Stimulated activated CD4-positive, alpha-beta T cell treated with anti-CD3 and anti-CD28 coated beads, Interleukin-4, amount 100 ng/mL, for 48 hours (primary cell): ENCODE measurements at places on chromosomes 7 and 10.

DNA sequence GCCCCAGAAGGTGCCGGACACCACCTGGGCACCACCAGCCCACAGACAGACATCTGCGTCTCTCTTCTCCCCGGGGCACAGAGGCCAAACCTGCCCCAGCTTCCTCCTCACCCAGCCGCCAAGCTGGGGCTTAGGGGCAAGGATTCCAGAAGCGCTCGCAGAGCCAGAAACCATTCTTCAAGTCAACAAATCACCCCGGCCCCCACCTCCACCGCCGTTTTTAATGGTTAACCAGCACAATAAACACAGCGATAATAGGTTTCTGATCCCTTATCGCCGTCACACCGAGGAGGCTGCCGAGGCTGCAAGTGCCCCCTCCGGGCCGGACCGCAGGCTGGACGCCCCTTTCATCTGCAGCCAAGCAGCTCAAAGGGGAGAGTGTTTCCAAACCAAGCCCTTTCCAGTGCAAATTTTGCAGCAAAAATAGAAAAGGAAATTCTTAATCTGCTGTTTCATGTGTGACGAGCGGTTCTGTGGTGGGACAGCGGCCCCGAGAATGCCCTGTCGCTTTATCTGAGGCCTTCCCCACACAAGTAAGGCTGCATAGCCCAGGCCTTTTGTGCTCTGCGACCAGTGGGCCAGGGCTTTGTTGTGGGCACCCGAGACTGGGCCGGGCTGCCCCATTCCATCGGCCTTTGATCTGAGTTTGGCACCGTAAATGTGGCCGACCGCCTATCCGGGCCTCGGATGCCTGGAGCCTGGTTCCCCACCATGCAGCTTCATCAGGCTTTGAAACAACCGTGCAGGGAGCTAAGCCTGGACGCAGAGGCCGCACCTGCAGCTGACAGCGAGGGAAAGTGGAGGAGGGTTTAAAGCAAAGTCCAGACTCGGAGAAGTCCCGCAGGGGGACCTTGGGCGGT, 83.2 kb downstream of the FOXL3 start:
- DNase-seq = no peak

DNA sequence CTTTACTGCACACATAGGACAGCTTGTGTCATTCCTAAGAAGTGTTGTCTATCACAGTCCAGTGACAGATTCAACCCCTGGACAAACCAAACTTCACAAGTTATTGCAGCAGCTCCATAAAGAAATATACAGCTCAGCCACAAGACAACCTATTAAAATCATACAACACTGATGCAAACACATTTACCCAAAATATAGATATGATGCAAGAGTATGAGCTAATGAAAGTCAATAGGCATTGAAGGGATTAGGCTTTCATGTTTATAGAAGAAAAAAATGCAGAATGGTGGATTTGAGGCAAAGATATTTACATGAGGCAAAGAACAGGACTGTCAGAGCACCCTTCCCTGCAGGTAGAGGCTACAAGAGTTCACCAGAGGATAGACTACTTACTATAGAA, 14.9 kb upstream of the RAPGEF5 start:
- no peak for DNase-seq

DNA sequence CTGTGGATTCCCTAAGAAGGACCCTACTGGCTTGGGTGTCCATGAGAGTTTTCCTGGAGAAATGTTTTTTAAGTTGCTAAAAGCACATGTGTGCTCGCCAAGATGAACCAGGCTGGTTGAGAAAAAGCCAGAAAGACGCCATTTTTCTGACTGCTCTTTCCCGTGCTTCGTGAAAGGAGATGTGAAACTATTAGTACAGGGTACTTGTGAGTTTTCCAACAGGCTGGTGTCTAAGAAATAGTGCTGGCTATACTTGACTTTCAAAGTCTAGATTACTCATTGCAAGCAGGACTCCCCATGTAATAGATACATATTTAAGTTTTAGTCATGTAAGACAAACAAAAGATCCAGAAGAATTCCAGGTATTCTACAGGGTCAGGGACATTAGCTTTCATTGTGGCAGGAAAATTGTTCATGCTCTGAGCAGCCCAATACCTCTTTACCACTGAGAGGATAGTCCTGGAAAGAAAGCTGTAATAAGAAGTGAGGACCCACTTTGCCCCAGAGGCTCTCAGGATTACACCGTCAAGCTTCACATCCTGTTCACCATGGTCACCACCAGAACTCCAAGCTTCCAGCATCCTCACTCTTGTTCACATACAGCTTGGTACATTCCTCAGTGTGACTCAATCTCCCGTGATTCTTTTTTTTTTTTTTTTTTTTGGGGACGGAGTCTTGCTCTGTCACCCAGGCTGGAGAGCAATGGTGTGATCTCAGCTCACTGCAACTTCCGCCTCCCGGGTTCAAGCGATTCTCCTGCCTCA, 43.8 kb upstream of the ICA1 start:
- no peak for DNase-seq

GRCh38 chr10:76336213-76336963, 905.0 kb downstream of the LRMDA start:
- DNase-seq = no peak

DNA sequence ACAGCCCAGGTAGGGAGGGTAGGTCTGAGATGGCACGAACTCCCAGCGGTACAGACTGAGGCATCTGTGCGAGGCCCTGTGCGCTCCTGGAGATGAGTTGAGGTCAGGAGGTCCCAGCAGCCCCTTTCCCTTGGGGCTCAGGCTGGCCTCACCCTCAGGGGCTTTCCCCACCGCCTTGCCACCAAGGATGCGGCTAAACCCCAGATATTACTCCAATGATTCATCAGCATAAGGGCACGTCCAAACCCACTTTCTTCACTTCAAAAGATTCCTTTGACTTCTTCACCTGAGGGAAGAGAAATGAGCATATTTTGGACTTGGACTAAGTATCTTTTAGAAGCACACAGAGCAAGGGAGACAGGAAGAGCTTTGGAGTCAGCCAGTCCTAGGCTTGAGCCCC, 20.3 kb downstream of the UROS start:
- DNase-seq = no peak

GRCh38 chr7:77859343-77859742, 60.8 kb downstream of the PHTF2 start:
- DNase-seq = no peak

DNA sequence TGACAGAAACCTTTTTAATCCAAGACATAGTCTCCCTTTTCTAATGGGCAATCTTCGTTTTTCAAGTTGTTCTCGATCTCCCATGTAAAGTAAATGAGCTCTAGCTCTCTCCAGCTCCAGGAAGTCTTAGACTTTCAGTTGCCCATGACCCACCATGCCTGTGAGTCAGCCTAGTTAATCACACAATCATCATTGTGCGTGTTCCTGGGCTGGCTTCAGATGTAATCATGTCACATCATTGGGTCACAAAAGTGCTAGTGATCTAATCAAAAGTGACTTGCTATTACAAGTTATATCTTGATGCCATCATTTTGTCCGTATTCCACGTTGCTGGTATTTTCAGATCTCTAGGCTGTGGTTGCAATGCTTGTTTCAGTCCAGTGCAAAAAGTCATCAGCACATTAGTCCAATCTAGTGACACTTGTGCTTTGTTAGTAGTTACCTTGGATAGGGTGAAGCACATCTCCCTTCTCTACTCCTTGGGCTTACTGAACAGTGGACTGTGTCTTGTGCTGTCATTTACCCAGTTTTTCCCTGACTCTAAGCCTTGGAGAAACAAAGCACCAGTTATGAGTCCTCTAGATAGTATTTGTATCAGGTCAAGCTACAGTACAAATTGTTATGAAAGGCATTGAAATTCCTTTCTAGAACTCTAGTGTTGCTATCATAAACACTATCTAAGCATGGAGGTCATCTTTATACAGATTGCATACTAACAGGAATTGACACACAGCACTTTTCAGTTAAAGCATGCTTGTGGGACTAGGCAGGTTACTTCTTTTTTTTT, 316.6 kb downstream of the GFRA1 start:
- no peak for DNase-seq

DNA sequence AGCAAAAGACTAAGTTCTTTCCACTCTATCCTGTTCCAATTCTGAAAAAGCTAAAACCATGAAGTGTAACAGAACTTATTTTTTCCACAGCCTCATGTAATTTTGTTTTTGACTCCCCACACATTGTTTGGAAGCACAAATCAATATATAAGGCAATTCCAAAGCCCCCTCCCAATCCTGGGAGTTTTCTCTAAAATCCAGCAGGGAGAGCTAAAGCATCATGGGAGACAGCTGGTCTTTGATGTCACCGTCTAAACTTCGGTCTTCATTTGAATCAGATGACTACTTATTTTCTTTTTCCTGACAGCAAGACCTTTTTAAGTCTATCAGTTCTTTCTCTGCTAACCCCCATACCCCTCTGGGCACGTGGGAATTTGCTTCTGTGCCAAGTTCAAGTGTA, 33.3 kb upstream of the PON1 start:
- no peak for DNase-seq
